Stimulated activated effector memory CD8-positive, alpha-beta T cell treated with anti-CD3 and anti-CD28 coated beads, Interleukin-12 subunit alpha, Interleukin-12 subunit beta, amount 100 ng/mL, for 72 hours (primary cell): ENCODE measurements at places on chromosomes 11 and 22.

- no peak for DNase-seq
These were observed 2.1 kb upstream of the AHNAK start for GRCh38 chr11:62548545-62549335.

DNA sequence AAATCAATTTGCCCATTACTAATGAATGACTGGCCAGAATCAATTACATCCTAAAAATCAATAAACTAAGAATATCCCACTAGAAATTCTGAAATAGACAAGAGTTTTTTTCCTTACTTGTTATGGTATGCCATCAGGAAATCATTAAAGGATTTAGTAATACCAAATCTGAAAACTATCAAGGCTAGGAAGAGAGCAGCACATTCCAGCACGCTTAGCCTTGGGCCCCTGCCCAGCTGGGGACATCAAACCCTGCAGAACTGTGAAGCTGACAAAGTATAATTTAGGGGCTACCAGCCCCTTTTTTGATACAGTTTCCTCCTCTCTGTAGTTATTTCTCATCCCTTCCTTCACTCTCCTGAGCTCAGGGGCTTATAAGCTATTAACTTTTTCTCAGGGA lies 247.8 kb upstream of the ZC3H12C start:
- no peak for DNase-seq

DNA sequence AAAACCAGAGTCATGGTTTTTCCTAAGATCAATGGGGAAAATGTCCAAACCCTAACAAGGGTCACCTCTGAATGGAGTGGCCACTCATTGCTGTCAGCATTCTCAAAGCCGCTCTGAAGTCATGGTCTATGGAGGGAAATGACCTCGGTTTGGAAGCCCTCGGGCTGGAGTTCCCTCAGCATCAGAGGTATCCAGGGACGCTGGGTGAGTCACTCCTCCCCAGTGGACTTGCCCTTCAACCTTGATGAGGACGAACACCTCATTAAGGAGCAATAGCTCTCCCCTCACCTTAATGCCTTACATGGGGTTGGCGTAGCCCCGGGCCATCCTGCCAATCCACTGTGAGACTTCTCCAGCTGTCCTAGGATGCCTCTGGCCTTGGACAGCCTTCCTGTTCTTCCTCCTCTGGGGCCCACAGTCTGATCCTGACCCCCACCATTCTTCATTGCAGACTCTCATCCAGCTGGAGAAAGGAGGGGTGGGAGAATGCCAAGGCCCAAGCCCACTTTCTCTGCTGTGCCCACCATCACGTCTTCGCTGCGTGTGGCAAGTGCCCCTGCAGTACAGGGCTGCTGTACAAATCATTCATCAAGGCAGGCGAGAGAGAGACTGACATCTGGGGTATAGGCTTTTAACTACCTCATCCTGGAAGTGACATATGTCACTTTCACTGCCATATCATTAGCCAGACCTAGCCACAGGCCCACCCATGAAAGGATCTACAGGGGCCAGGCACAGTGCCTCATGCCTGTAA lies 25.4 kb upstream of the MYH9 start:
- DNase-seq = no peak

DNA sequence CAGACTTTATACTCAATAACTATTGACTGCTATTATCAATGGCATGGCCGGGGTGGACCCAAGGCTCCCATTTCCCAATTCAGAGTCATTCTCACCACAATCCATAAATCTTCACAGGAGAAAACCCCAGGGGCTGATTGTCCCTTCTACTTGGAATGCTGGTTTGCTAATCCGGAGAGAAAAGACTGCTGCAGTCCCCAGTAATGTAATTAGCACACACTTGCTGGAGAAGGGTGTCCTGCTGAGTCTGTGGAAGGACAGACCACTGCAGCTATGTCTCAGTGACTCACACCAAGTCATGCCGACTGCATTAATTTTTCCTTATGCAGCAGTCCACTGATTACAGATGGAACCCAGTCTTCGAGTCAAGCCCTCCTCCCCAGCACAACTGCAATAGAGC lies 5.9 kb upstream of the ETS1 start:
- no peak for DNase-seq

DNA sequence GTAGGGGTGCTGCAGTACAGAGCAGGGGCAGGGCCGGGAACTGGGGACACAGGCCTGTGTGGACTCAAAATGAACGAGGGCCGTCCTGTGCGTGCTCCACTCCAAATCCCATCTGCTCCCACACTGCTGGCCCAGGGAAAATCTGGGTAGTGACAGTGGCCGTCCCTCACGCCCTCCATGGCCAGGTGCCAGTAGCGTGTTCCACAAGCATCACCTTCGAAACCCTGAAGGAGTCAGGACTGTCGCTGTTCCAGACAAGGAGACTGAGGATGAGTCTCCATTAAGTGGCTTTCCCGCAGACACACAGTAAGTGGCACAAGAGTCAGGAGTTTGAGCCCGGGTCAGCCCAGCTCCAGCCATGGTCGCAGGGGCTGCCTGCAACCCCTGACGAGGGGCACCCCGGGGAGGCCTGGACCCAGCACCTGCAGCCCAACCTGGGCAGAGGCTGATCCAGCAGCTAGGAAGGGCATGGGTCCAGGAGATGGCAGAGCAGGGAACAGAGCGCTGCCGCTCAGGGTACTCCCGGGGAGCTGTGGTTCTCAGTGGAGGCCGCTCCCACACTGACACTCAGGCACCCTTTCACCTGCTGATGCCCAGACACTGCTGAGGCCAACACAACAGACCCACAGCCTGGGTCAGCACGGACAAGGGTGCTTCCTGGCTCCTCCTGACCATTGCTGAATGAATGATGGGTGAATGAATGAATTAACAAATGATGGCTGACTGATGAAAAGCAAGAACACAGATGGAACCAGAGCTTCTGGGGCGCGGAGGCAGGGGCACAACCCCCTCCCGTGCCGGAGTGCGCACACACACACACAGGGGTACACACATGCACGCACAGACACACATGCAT lies 35.3 kb downstream of the IGF2 start:
- no peak for DNase-seq

- no peak for DNase-seq
These were observed 7.5 kb upstream of the MICALL1 start for GRCh38 chr22:37898441-37899181.

- no peak for DNase-seq
These were observed 61.1 kb downstream of the IRAG1 start for GRCh38 chr11:10632483-10632882.

- no peak for DNase-seq
These were observed 573 bp downstream of the STK33 start for GRCh38 chr11:8593455-8593854.

DNA sequence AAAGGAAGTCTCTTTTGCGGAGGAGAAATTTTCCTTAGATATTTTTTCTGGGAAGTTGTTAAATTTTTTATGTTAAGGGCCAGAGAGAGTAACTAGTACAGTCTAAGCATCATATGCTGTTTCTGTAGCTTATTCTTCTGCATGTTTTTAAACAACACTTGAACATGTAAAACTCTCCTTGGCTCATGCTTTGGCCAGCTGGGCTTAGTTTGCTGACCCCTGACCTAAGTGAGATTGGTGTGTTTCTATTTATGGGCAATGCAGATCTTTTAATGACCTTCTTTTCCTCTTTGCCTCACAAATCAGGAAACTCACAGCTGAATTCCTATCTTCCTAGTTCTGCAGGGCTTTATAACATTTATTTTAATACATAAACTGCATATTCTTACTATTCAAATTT lies 942.5 kb downstream of the OPCML start:
- DNase-seq = no peak

- DNase-seq = no peak
These were observed 130.5 kb downstream of the FAM76B start for GRCh38 chr11:95659088-95659487.

- no peak for DNase-seq
These were observed 11.8 kb downstream of the MUC2 start for GRCh38 chr11:1086171-1087102.

- no peak for DNase-seq
These were observed 558.1 kb downstream of the TBC1D22A start for GRCh38 chr22:47320560-47320959.

DNA sequence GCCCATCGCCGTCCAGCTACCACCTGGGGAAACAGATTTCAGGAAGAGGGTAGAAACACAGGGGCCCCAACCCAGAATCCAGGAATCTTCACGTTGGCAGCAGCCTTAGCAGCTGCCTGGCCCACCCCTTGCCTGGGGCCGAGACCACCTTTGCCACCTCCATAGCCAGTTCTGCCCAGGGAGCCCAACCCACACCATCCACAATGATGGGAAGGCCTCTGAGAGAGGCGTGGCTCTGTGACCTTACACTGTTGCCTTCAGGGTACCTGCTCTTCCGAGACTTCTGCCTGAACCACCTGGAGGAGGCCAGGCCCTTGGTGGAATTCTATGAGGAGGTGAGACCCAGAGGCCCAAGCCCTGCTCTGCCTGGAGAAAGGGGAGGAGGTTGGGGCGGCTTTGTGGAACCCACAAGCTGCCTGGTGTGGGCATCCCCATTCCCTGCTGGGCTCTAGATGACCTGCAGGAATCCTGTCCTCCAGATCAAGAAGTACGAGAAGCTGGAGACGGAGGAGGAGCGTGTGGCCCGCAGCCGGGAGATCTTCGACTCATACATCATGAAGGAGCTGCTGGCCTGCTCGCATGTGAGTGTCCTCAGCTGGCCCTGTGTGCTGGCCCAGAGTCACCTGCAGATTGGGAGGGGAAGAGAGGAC lies 10.0 kb upstream of the ANKRD13D start:
- no peak for DNase-seq

DNA sequence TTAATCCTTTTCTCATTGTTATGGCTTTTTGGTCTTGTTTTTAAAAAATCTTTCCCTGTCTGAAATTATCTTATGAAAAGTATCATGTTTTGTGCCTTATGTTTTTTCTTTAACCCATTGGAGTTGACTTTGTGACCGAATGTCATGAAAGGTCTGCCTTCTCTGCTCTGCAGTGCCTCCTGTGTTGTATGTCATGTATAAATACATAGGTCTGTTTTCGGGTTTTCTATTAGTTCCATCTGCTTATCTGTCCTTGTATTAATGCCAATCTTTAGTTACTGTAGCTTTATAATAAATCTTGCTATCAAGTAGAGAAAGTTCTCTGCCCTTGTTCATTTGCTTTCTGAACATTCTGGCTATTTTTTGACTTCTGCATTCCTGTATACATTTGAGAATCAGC lies 73.0 kb downstream of the ZBTB44 start:
- DNase-seq = no peak

GRCh38 chr11:64767344-64768299 lies 7.8 kb upstream of the PYGM start:
- DNase-seq = peak; percentile 72

DNA sequence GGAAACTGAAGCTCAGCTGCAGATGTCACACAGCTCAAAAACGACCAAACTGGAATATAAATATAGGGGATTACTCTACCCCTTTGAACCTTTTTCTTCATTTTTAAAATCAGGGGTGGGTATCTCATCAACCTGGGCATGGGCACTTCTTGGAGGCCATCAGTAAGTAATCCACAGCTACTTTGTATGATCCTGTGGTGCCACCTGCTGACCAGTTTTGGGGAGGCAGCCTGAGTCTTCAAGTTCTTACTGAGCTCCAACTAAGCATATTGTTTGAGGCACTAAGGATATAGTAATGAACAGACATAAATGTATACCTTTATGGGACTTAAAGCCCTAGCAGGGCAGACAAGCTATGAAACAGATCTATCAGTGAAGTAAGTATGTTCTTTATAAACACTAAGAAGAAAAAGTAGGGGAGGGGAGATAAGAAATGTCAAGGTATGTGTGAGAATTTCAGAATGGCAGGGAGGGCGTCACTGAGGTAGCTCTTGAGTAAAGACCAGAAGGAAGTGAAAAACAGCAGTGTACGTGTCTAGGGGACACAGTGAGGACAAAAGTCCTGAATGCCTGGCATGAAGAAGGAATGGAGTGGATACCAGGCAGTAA lies 18.4 kb downstream of the TUB start:
- DNase-seq = peak; percentile 56

- no peak for DNase-seq
These were observed 28.4 kb downstream of the RASD2 start for GRCh38 chr22:35568751-35569739.

DNA sequence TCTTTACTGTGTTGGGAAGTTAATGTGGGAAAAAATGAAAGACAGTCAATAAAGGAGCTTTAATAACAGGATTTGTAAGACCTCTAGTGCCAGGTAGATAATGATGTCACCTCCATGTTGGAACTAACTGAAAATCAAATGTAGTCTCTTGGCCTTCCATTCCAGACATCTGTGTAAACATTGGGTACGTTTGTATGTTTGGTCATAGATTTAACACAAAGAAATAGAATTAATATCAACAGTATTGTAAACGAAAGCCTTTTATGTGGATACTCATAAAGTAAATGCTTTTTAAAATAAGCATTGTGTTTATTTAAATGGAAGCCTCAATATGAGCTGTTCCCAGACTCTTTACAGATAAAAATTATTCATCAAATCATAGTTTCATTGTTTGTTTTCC lies 605.7 kb downstream of the METTL15 start:
- DNase-seq = no peak

DNA sequence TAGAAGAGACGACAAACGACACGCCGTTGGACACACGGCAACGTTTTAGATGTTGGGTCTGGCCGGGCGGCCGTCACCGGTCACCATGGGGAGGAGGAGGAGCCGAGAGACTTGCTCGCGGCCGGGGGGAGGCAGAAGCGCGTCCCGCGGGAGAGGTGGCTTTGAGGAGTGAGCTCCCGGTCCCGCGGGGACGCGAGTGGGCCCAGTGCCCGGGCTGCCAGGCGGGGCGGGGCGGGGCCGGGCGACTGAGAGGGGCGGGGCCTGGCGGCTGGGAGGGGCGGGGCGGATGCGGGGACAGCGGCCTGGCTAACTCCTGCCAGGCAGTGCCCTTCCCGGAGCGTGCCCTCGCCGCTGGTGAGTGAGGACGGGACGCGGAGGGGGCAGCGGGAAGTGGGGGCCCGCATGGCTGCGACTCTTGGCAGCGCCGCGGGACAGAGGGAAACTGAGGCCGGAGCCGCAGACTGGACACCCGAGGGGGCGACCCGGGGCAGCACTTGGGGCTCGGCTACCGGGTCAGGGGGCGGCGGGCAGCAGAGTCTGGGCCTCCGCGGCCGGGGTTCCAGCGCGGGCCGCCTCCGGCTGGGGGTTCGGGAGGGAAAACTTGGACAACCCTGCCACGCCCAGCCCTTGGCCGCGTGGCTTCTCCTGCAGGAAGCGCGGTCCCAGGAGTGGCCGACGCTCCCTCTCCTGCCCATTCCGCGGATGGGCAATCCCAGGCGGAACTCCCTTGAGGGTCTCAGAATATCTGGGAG lies at the start of gene TSPO:
Gene TSPO, plus strand, starts transcription at position 309 of the 752 bp plus-strand sequence. CDS start 7,680 bp downstream, outside the sequence.
- peak; percentile 79 for DNase-seq

DNA sequence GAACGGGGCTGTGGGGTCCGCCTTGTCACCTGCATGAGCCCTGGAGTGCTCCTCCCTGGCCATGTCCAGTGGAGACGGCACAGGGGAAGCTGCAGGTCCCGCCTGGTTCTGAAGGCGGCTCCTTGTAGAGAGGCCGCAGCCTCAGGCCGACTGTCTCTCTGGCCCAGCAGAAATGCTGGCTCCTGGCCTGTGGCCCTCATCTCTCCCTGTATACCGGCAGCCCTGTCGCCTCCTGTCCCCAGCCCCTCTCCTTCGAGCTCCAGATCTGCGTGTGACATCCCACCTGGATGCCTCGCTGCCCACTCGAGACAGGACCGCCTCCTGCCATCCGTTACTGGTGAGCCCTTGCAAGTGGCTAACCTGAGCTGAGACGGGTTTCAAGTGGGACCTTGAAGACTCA lies 73.6 kb downstream of the PHF21B start:
- DNase-seq = no peak

GRCh38 chr11:122103726-122104125 lies 12.3 kb downstream of the BLID start:
- DNase-seq = no peak
